HT-29 (cell line): ENCODE measurements at places on chromosomes 1 and 21.

DNA sequence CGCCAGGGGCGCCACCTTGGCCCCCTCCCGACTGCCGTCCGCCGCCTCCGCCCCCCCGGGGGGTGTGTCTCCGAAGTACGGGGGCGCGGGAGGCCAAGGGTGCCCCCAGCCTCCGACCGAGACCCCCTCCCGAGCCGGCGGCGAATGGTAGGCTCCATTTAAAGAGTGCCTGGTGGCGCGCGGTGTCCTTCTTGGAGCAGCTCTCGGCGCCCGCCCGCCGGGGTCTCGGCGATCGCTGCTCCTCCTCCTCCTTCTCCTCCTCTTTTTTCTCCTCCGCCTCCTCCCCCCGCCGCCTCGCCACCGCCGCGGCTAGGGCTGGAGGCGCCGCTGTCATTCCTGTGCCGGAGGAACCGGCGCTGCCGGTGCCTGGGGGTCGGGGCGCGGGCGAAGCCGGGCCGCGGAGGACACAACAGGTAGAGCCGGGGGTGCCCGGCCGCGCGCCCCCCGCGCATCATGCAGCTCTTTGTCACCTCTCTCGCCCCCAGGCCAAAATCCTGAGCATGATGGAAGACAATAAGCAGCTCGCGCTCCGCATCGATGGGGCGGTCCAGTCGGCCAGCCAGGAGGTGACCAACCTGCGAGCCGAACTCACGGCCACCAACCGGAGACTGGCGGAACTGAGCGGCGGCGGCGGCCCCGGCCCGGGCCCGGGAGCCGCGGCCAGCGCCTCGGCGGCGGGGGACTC, at the start of gene KAZN:
Gene KAZN (plus strand): TSS at position 188 of the 685 bp plus-strand sequence.
- DNase-seq, result no peak

DNA sequence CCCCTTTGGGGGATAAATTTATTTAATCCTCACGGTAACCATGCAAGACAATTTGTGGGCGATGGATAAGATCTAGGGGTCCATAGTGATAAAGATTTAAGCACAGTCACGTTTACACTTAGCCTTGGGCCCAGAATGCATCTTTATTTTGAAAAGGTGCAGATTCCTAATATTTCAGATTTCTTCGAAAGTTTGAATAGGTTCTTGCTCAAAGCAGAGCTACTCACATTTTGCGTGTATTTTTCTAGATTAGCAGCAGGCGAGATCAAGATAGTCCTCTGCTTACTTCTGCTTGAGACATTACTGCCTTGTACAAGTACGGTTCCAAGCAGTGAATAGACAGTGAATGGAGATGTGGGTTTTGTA, 647 bp downstream of the TSEN15 start:
- DNase-seq, result peak; percentile 7

- DNase-seq, result no peak
Measured at GRCh38 chr1:220824031-220824989, 37.6 kb downstream of the MTARC1 start.

DNA sequence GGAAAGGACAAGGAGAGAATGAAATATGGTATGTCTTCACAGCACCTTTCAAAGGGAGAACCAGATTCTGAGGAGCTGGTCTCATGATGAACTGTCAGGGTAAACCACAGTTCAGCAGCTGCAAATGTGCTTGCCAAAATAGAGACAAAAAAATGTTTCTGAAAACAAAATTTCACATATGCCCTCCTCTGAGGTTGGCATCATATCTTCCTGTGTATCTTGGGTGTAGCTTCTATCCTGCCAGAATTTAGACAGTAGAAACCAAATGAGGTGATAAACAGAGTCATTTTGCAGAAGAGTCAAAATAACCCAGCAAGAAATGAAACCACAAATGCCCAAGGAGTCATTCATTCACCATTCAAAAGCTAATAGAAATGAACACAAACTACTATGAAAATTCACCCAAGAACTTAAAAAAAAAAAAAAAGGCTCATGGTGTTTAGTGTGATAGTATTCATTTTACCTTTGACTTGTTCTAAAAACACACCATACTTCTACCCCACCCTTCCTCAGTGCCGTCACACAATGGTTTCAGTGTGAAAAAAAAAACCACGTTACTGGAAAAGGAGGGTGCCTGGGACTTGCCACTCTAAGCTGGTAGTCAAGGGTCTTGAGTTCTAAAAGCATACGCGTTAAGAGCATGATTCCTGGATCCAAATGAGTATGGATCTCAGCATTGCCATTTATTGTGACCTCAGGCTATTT, 18.5 kb downstream of the SELL start:
- DNase-seq, result no peak

- DNase-seq, result no peak
Measured at GRCh38 chr1:203751051-203751450, 13.9 kb upstream of the LAX1 start.

- peak; percentile 68 for DNase-seq
Measured at GRCh38 chr1:35931446-35932157, 697 bp downstream of the AGO3 start.

DNA sequence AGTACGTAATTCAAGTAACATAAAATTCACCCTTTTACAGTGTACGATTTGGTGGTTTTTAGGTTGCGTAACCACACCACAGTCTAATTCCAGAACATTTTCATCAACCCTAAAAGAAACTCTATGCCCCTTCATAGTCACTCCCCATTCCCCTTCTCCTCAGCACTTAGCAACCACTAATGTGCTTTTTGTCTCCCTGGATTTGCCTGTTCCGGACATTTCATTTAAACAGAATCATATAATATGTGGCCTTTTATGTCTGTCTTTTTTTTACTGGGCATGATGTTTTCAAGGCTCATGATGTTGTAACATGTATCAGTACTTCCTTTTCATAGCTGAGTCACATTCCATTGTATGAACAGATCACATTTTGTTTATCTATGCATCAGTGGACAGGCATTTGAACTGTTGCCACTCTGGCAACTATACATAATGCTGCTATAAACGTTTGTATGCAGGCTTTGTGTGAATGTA, 20.8 kb downstream of the OBSCN start:
- peak; percentile 29 for DNase-seq

DNA sequence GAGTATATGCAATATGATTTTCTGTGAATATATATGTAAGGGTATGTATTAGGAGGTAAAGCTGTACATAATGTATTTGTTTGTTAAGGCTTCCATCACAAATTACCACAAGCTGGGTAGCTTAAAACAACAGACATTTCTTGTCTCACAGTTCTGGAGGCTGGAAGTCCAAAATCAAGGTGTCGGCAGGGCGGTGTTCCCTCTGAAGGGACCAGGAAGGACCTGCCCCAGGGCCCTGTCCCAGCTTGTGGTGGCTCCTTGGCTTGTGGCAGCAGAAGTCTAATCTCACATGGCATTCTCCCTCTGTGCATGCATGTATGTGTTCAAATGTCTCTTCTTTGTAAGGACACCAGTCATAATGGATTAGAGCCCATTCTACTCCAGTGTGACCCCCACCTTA, 17.1 kb downstream of the TRIM67 start:
- DNase-seq, result no peak

DNA sequence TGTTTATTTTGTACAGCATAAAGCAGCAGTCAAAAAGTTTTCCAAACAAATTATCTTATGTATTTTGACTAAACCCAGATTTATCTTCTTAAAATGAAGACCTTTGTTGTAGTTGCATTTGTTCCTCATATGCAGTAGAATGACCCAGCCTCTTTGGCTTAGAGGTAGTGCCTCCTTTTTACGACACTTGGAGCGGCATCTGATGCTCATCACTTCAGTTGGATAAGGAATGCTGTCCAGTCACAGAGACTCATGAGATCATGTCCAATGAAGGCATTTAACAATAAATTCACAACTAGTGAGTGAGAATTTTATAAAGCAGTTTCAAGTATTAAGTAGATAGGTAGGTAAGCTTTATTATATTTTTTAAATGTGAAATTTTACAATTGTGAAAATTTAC, 35.2 kb downstream of the PTPRC start:
- no peak for DNase-seq
